Trophoblast cell (in vitro differentiated cells and primary cell): ENCODE measurements at places on chromosomes 5 and 9.

- H3K36me3 ChIP-seq = no peaks in the 10 kb centered on the region
- H3K27me3 ChIP-seq = no peaks in the 10 kb centered on the region
These were observed 700.6 kb downstream of the SEMA5A start for GRCh38 chr5:8845296-8845695.

DNA sequence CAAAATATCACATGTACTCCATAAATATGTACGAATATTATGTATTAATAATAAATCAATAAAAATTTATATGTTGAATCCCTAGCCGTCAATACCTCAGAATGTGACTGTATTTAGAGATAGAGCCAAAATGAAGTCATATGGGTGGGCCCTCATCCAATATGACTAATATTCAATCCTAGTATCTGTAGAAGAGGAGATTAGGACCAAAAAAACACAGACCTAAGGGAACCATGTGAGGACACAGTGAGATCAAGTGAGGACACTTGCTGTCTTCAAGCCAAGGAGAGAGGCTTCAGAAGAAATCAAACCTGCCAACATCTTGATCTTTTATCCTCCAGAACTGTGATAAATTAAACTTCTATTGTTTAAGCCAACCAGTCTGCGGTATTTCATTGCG is 3.7 kb upstream of the AMACR start:
- no peaks in the 10 kb centered on the region for H3K36me3 ChIP-seq
- no peak for DNase-seq
- peaks cover 5% of the 10 kb centered on the region for H3K4me1 ChIP-seq

DNA sequence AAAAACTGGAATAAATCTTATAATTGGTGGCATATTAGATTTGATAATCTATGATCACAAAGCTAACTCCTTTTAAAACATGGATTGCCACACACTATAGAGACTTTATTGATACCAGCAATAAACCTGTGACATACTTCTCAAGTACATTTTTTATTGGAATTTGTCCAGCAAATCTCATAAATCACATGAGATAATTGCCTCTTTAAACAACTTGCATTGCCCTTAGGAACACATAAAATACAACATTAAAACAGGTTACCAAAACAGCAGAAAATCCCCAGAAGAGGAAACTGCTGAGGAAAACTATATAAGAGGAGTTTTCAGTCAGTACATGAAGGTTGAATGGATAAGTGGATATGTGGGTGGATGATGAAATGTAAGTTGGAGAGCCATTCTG is 124.6 kb downstream of the SNCAIP start:
- no peaks in the 10 kb centered on the region for H3K4me1 ChIP-seq
- H3K36me3 ChIP-seq = peaks cover 2% of the 10 kb centered on the region
- no peak for DNase-seq
- H3K27ac ChIP-seq = no peak overlapping the region
- H3K27me3 ChIP-seq = no peaks in the 10 kb centered on the region

DNA sequence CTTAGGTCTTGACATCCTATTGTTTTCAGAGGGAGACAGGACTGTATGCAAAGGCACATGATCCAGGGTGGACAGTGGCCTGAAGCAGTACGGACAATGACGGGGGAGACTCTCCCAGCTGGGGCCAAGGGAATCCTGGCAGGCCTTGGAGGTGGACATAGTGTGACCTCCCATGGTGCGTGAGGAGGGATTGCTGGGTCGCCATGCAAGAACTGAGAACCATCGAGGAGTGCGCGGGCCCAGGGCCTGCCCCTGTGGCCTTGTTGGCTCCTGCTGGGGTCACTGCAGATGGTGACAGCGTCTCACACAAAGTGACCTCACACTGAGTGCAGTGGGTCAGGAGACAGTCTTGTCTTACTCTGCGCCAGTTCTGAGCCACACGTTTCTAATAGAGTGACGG is 192.4 kb downstream of the GADD45G start:
- H3K4me3 ChIP-seq = no peak overlapping the region
- no peaks in the 10 kb centered on the region for H3K27me3 ChIP-seq
- H3K36me3 ChIP-seq = no peaks in the 10 kb centered on the region
- DNase-seq = no peak
- peaks cover 31% of the 10 kb centered on the region for H3K4me1 ChIP-seq

- no peak overlapping the region for H3K27ac ChIP-seq
- no peak overlapping the region for H3K4me3 ChIP-seq
- no peaks in the 10 kb centered on the region for H3K27me3 ChIP-seq
- H3K36me3 ChIP-seq = no peaks in the 10 kb centered on the region
These were observed 32.7 kb downstream of the PSD2 start for GRCh38 chr5:139828207-139828895.

GRCh38 chr9:98288881-98289280 is 33.4 kb upstream of the TBC1D2 start:
- H3K27me3 ChIP-seq = no peaks in the 10 kb centered on the region
- H3K4me1 ChIP-seq = no peaks in the 10 kb centered on the region
- no peak overlapping the region for H3K4me3 ChIP-seq
- DNase-seq = peak; percentile 27
- no peaks in the 10 kb centered on the region for H3K36me3 ChIP-seq

DNA sequence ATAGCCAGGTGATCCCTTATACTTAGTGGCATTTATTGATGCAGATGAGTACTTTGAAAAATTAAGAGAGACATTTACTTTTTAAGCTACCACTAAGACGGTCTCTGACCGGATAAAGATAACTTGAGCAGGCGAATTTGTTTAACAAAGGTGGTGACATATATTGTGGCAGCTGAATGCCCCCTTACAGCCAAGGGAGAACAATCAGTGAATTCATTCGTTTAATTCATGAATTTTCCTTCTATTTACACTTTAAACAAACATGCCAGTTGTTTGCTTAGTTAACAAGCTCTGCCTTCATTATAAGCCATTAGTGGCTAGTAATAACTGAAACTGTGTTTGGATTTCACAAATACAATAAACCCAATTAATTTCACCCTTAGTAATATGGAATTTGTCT is 187.1 kb downstream of the AOPEP start:
- no peak for DNase-seq
- H3K36me3 ChIP-seq = no peaks in the 10 kb centered on the region
- H3K4me3 ChIP-seq = no peak overlapping the region
- H3K27ac ChIP-seq = peak overlapping the region; percentile 36

DNA sequence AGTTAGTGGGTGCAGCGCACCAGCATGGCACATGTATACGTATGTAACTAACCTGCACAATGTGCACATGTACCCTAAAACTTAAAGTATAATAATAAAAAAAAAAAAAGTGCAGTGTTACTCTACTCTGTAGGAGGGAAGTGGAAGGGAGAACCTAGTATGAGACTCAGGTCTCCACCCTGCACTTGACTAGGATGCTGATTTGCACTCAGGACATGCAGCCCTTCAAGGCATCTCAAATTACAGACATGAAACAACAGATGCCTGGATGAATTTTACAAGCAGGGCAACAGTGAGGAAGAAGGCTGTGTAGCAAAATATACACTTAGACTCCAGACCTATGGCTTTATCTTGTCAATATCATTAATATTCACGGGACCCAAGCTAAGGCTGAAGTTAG is 16.5 kb downstream of the TRIM32 start:
- H3K27ac ChIP-seq = no peak overlapping the region
- H3K36me3 ChIP-seq = peaks cover 8% of the 10 kb centered on the region
- no peaks in the 10 kb centered on the region for H3K27me3 ChIP-seq
